ENCODE measurements at places on chromosomes 7 and 10.

DNA sequence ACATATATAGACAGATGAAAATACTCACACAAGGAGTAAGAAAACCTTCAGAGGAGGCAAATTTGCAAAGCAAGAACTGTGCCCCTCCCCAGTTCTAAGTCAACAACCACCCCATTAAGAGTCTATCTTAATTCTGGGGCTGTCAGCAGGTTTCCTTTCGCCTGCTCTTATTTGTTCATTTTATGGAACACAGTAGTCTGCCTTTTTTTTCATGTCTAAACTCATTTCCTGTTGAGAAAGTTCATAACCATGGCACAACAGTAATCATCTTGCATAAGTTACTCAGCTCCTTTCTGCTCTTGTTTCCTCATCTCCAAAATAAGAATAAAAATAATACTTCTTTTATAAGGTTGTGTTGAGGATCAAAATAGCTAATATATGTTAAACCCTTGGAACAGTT is 25.8 kb upstream of the AMPH start:
- no peak overlapping the region for H3K27ac ChIP-seq
- no peaks in the 10 kb centered on the region for H3K4me1 ChIP-seq
- H3K4me3 ChIP-seq, result no peak overlapping the region
- no peaks in the 10 kb centered on the region for H3K36me3 ChIP-seq

GRCh38 chr10:127090138-127090537 is 106.3 kb downstream of the INSYN2A start:
- no peak overlapping the region for H3K27ac ChIP-seq
- H3K4me1 ChIP-seq, result peaks cover 3% of the 10 kb centered on the region
- H3K4me3 ChIP-seq, result no peak overlapping the region
- H3K36me3 ChIP-seq, result peaks cover 11% of the 10 kb centered on the region

DNA sequence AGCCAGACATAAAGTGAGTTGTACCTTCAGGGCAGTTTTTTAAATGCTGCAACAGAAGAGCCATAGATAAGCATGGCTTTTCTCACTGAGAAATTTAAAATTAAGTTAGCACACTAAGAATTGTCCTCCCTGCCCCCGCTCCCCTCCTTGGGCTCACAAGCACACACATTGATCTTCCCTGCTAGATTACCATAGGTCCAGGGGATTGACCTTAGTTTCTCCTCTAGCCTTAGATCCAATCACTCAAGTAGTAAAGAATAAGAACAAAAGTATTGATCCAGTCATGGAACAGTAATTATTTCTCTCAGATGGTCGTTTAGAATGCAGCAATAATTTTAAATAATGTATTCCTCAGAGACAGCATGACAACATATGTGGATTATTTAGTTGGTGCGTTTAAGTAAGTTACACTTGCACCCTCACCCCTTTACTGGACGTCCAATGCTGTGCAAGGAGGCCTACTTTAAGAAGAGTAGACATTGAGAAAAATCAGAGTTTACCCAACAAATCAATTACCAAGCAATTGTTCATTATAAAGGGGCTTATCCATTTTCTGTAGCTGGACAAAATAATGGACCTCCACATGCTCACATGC is 683.5 kb upstream of the GALNT17 start:
- no peak overlapping the region for H3K27ac ChIP-seq
- H3K4me1 ChIP-seq, result peaks cover 23% of the 10 kb centered on the region
- no peak overlapping the region for H3K4me3 ChIP-seq
- no peaks in the 10 kb centered on the region for H3K36me3 ChIP-seq
- DNase-seq, result no peak
- no peaks in the 10 kb centered on the region for H3K27me3 ChIP-seq

GRCh38 chr7:4720225-4720624 is 38.1 kb downstream of the FOXK1 start:
- H3K4me1 ChIP-seq, result peaks cover 9% of the 10 kb centered on the region
- no peaks in the 10 kb centered on the region for H3K27me3 ChIP-seq
- DNase-seq, result no peak
- H3K36me3 ChIP-seq, result peaks cover 22% of the 10 kb centered on the region
- H3K4me3 ChIP-seq, result no peak overlapping the region
- no peak overlapping the region for H3K27ac ChIP-seq

Measured in progenitor cell of endocrine pancreas (in vitro differentiated cells).